ENCODE measurements at places on chromosomes 7 and 10. TPM values are rescaled to one million over a fixed set of nuclear protein-coding genes. Genes with fewer than 3 reads are reported as not detected.

SPDYE6 gene
- total RNA-seq, result not detected

TMEM178B gene
- total RNA-seq, result 3.4 TPM

- H3K4me3 ChIP-seq, result no peak overlapping the region
- no peaks in the 10 kb centered on the region for H3K4me1 ChIP-seq
- H3K27me3 ChIP-seq, result no peaks in the 10 kb centered on the region
- no peaks in the 10 kb centered on the region for H3K36me3 ChIP-seq
- DNase-seq, result no peak
Observed at GRCh38 chr7:70752794-70753241, 379.1 kb upstream of the GALNT17 start.

- H3K36me3 ChIP-seq, result no peaks in the 10 kb centered on the region
- no peak overlapping the region for H3K27ac ChIP-seq
- no peak overlapping the region for H3K4me3 ChIP-seq
- DNase-seq, result no peak
- no peaks in the 10 kb centered on the region for H3K4me1 ChIP-seq
Observed at GRCh38 chr7:3917436-3917835, 616.4 kb downstream of the SDK1 start.

DNA sequence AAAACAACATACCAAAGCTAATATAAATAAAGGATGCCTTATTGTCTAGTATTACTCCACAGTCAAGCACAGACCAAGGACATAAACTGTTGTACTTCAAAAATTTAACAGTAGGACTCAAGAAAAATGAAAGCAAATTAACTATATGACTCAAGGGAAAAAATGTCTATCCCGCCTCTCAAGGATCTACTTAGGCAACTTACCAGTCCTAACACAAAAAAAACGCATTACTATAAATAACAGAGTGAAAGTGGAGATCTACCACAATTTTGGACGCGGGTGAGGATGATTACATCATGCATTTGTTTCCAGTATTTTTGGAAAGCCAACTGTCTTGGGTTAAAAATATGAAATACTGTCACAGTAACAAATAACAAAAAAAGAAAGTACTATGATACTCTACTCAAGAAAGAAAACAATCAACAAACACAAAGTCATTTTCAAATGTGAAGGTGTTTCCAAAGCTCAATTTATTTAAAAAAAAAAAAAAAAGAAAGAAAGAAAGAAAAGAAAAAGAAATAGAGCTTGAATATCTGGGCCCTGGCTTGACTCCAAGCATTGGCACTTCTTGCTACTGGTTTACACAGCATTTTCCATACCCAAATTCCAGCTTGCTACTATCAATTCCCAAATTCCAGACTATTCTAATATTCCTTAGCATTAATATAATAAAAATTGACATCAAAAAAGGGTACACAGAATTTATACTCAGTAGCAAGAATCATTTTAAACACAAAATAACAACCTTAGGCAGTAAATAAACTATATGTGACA is 99.4 kb downstream of the RSU1 start:
- H3K36me3 ChIP-seq, result no peaks in the 10 kb centered on the region
- H3K4me1 ChIP-seq, result no peaks in the 10 kb centered on the region
- no peak overlapping the region for H3K27ac ChIP-seq
- no peak for DNase-seq
